ENCODE measurements at places on chromosomes 7 and 10.

- DNase-seq: no peak
Observed at GRCh38 chr7:139328375-139328774, 12.8 kb upstream of the FMC1 start.

DNA sequence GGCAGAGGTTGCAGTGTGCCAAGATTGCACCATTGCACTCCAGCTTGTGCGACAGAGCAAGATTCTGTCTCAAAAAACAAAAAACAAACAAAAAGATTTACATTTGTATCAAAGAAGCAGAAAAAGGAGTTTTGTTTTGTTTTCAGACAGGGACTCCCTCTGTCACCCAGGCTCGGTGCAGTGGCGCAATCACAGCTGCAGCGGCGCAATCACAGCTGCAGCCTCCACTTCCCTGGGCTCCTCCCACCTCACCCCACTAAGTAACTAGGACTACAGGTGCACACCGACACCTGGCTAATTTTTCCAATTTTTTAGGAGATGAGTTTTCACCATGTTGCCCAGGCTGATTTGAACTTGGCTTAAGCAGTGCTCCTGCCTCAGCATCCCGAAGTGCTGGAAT, 1.8 kb downstream of the ARMC10 start:
- DNase-seq: no peak

- no peak for DNase-seq
Observed at GRCh38 chr10:127450644-127451043, 98.5 kb upstream of the NPS start.

DNA sequence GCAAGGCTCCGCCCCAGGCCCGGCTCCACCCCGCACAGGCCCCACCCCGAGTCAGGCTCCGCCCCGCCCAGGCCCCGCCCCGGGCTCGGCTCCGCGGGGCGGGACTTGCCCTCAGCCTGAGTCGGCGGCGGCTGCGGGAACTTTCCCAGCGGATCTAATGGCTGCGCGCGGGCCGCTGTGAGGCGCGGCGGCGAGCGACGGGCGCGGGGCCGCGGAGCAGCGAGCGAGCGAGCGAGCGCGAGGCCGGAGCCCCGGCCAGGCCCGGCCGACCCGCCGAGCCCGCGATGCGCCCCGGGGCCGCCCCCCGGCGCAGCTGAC, at the start of gene INPP5A:
Gene INPP5A, plus strand, starts transcription at position 104 of the 318 bp plus-strand sequence. CDS start 310 bp downstream, outside the sequence.
- DNase-seq: no peak

DNA sequence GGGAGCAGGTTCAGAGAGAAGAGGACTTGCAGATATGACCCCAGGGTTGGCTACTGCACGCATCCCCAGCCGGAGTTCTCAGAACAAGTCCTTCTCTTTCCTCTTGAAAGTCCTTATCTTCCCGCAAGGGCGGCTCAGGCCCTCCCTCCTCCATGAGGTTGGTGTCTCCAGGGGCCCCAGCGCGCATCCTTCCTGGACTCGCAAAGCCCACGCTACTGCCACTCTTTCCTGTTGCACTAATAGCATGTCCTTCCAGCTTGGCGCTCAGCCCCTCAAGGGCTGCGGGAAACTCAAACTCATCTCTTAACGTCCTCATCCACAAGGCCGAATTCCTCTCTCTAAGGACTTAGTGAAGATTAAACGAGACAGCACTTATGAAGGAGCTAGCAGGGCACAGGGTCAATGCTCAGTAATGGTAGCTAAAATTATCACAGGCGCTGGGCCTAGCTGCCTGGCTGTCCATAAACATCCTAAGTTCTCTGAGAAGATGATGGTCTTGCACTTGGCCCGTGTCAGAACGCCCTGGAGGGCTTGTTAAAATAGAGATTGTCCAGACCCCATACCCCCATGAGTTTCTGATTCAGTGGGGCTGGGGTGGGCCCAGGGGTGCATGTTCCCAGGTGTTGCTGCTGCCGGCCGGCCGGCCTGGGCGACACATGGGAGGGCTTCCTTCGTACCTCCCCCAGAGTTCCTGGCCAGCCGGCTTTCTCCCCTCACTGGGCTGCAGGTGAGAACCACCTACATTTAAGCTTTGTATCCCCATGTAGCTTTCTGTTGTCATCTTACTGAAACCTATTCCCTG, 261.4 kb downstream of the COBL start:
- DNase-seq: no peak

DNA sequence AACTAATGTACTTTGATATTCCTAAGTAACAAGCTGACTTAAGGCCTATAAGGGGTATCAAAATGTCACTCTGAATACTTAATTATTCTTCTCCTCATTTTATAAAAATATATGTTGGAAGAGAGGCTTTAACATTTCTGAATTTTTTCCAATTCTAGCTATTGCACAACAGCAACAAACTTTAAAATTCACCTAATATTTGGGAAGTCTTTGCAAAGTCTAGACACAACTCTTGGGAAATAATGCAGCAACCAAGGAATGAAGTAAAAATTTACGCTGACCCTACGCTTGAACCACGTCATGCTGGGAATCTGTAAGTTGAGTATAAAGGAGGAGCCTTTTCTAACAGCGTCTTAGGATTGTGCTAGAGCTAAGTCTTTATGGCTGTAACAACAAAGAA, 243.9 kb upstream of the IMMP2L start:
- DNase-seq: no peak

DNA sequence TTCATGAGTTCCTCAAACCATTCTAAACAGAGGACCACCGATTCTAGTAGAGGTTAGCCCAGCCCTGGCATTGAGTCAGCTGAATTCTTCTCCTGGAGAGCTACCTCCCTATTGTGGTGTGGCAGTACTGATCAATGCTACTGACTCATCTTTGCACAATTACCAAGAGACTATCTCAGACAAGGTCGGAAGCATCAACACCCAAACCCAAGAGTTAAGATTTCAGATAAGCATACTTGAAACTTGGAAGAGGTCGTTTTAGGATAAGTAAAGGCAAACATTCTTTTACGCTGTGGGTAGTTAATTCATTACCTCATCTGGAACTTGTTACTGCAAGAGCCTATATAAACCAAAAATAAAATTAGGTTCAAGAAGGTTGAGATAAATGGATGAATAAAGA, 154.6 kb upstream of the NRBF2 start:
- DNase-seq: no peak

- DNase-seq: no peak
Observed at GRCh38 chr10:91366704-91367103, 43.4 kb upstream of the HECTD2 start.

DNA sequence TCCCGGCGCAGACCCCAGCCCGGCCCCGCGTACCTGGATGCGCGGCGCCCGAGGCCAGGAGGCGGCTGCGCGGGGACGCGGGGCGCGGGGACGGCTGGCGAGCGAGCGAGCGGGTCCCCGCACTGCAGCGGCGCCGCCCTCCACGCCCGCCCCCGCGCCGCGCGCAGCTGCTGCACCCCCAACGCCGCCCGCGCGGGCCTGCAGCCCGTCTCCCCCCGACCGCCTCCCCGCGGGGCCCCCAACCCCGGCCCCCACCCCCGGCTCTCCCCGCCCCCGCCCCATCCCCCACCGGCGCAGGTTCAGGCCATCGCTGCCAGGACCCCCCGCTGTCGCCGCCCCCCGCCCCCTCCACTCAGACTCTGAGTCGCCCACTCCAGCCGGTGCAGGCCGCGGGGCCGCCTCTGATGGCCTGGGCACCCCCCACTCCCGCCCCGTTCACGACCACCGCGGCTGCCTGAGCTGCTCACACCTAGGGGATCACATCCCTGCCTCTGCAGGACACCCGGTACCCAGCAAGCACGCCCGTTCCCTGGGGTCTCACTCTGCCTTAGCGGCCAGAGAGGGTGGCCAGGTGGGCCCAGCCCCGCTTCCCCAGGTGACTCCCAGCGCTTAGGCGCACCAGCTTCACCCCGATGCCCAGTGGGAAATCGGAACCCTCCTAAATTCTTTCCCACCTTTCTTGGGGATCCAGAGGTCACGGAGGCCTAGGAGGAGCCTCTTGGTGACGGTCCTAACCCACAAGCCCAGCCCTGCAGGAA, 13.9 kb upstream of the DNAAF5 start:
- no peak for DNase-seq
